ENCODE measurements at places on chromosomes 6 and 20. TPM values are rescaled to one million over a fixed set of nuclear protein-coding genes. Genes with fewer than 3 reads are reported as not detected.

DNA sequence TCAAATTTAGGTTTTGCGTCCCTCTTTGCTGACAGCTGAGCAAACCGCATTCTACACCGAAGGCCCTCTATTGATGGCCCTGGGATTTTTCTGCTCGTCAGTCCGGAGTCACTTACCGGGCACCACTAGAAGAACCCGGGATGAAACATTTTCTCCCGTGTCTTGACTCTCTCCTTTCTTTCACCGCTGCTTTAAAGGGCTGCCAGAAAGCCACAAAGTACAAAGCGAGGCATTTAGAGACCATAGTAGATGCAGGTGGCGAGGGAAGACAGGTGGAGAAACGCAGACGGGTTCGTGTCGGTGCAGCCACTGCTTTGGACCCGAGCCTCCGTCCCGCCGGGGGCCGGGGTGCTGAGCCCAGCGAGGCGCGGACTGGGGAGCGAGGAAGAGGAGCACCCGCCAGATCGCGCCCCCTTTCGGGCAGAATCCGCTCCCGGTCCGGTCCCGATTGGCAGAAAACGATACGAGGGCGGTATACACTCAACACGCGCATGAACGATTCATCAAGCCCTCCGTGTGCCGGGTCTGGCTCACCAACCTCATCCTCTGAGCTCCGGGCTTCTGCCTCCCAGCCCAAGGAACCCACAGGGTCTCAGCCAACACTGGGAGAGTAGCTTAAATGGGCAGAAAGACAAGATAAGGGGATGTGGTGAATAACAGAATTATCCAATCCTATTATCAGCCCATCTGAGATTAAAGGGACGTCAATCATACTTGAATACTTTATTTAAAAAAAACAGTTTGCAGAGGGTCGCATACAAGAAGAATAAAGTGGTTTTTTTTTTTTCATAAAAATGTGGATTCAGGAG is 84.9 kb downstream of the TRIM27 start:
- peak; percentile 83 for DNase-seq

DNA sequence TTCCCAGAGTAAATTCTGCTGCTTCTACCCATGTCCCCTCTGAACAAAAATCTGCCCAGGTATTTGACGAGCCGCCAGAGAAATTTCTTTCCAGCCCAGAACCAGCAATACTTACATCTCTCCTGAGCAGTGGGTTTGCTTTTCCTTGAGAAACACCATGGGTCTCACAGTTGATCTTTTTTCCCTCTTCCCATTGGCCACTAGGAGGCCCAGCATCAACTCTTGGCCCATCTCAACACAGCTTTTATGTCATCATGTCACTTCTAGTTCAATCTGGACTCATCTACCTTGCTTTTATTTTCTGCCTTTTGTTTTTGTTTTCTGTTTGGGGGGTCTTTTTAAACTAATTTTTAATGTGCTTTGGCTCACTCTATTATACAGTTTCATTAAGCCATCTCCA is 18.8 kb downstream of the MAFB start:
- no peak for DNase-seq

DNA sequence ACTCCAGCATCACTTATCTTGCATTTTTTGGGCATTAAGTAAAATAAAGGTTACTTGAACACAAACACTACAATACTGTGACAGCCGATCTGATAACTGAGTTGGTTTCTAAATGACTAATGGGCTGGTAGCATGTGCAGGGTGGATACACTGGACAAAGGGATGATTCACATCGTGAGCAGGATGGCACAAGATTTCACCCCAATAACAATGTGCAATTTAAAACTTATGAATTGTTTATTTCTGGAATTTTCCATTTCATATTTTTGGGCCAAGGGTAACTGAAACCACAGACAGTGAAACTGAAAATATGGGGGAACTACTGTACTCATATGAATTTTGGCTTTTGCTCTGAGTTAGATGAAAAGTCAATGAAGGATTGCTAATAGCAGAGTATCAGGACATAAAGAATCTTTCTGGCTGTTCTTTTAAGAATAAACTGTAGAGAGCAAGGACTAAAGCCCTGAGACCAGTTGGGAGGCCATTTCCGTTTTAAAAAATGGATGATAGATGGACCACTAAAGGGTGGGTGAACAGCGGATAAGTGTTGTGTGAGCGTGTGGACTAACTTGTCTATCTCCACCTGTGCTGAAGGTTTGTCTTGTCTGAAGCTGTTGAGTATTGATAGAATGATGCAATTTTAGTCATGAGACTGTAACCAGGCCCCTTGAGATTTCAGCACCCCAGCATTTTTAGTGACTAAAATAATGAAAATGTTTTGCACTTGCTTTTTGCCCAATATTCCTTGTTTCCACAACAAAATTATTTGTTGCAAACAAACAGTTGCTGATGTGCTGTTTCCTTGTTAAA is 8.2 kb downstream of the SPINT3 start:
- DNase-seq = no peak

GRCh38 chr20:24895898-24896658 is 53.0 kb upstream of the CST7 start:
- no peak for DNase-seq

- DNase-seq = no peak
These were observed 48.5 kb downstream of the PTPRK start for GRCh38 chr6:128471907-128472306.

GRCh38 chr6:85191656-85192055 is 258.2 kb upstream of the NT5E start:
- no peak for DNase-seq

DNA sequence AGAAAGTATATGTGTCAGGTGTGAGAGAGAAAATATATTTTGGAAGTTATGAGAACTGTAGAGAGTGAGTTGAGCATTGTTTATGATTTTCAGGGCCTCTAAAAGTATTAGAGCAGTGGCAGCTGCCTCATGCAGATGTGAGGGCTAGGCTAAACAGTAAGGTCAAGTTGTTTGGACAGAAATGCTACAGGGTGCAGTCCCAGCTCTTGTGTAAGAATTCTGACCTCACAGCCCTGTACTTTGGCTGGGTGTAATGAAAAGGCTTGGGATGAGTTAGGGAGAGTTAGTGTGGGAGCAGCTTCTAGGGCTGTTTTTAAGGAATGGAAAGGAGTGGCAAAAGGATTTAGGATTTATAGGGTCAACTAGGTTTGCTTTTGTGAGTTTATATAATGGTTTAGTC is 764.8 kb upstream of the ADGRB3 start:
- DNase-seq = no peak

DNA sequence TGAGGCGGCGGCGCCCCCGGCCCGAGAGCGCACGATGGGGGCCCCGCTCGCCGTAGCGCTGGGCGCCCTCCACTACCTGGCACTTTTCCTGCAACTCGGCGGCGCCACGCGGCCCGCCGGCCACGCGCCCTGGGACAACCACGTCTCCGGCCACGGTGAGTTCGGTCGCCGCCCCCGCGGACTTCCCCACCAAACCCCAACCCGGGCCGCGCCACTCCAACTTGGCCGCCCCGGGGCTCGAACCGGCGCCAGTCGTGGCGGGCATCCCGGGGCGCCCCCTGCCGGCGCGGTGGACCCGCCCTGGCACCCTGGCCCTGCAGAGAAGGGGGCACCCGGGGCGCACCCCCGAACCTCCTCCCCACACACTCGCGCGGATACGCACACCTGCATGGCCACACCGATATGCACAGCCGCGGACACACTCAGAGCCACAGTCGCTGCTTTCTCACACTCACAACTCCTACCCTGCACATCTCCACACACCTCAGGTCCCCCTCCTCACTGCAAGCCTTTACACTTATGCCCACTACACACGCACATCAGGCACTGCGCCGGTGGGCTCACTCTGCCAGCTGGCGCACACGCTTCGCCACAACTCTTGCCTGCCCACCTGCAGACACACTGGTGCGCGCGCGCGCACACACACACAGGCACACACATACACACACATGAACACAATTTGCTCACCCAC is 535 bp downstream of the VSTM2L start:
- no peak for DNase-seq

DNA sequence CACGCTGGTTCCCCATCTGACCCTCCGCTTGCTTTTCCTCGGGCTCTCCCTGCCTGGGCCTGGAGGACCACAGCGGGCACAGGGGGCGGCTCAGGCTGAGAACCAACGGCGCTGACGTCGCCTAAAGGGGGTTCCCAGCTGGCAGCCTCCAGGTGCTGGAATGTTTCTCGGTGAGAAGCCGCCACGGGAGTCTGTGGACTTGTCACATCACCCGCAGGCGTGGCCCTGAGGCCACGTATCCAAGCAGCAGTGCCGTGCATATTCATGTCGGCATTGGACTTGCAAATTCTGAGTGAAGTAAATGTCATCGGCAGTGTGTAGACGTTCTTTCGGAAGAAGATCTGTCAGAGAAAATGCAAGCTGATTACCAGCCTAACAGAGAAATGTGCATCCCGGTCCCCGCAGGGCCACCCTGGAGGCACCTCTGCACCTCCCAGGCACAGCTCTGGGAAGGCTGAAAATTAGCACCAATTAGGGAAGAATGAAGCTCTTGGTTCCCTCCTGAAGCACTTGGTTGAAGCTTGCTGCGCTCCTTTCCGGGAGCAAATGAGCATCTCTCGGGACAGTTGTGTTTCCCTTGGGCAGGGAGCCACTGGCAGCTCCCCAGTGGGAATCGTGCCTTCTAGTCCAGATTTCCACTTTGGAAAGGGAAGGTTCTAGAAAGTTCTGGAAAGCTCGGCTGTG is 24.3 kb downstream of the NTSR1 start:
- DNase-seq = no peak

DNA sequence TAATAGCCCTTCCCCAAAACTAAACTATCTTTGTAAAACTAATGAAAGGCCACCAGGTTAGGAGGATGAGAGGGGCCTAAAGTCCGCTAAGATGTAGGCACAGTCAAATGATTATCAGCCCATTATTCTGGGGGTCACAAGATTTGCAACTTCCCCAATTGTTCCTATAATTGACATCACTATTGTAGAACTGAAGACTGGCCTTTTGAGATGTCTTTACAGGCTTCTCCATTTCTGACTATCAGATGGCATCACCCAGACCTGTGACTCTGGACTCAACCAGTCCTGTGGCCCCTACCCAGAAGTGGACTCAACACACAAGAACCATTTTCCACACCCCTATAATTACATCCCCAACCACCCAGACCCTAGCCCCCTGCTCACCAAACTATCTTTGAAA is 61.5 kb upstream of the MAP7 start:
- no peak for DNase-seq

- no peak for DNase-seq
These were observed 449.8 kb downstream of the ADGRB3 start for GRCh38 chr6:69084746-69085335.

GRCh38 chr20:53162251-53162835 is 190.2 kb downstream of the TSHZ2 start:
- DNase-seq = peak; percentile 46

DNA sequence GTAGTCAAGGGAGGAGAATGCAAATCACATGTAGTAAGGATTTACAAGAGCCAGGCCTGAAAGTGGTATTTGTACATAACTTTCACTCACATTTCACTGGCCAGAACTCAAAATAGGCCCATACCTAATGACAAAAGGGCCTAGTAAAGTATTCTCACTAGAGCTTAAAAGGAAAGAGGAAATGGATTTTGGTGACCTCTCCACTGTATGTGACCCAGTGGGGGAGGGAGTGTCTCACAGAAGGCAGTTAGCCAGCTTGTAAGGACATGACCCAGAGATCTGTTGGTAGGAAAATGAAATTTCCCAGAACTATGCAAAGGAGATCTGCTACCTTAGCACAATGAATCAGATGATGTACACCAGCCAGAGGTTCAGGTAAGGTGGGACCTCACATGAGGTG is 124.4 kb downstream of the PTPRT start:
- DNase-seq = no peak

DNA sequence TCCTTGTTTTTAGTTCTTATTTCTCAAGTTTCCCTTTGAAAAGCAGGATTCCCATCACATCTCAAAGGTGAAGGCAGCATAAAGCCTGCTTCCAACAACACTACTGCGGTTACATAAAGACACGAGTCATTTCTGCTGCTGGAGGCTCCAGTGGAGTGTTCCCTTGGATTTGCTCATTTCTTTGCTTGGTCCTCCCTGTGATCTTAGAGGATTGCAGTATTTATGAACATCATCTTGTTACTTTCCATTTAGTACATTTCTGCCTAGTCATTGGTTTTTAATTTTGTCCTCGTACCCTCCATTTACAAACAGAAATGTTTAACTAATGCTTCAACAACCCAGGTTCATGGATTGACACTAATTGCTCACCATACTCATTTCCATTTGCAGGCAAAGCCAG is 298.8 kb downstream of the ZNF217 start:
- no peak for DNase-seq

DNA sequence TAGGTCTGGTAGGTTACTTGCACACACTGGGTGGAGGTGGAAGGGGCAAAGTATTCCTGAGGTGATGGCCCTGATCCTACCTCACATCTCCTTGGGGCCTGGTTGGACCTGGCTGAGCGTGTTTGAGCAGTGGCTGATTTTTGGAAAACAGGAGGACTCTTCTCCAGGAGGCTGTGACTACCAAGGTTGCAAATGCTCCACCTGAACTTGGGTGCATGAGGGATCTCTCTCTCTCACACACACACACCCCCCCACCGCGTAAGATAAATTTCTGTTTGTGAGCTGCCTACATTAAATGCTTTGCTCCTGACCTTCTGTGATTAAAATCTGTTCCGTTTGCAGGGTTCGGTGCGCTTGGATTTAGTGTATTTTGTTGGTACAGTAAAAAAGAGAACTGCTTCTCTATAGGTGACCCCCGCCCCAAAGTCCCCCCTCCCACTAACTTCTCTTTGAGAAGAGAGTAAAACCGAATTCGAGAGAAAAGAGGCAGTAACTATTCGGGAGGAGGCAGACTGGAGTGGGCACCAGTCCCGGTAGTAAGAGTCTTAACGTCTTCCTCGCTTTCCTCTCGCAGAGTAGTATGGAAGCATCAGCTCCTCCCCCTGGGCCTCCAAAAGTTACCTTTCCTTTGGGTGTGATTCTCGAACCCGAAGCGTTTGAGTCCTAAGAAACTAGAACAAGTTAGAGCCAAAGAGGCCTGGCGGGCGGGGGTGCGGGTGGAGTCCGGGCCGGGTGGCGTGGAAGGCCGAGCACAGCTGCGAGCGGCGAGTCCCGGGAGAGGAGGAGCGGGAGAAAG is 585 bp upstream of the DSE start:
- DNase-seq = no peak

DNA sequence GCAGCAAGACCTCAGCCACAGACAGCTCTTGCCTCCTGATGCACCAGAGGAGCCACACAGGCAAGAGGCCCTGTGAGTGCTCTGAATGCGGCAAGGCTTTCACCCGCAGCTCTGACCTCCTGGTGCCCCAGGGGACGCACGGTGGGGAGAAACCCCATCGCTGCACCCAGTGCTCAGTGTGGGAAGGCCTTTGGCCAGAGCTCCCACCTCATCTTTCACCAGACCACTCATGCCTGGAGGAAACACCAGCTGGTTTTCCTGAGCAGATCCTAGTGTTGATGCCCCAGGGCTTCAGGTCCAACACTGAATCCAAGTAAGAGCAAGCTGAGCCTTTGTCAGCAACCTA is 37.0 kb upstream of the XRN2 start:
- no peak for DNase-seq

Gene MLIP
- 18.4 TPM for total RNA-seq

Gene CFAP206
- total RNA-seq = not detected

Gene CEP57L1
- total RNA-seq = 7.2 TPM

Gene CST4
- not detected for total RNA-seq

Gene CDH26
- 0.38 TPM for total RNA-seq

Gene CYP39A1
- 35.9 TPM for total RNA-seq

Gene TMEM244
- total RNA-seq = not detected

Gene PTGIS
- 20.3 TPM for total RNA-seq

Gene MAD2L1BP
- 9.8 TPM for total RNA-seq

Gene PRPH2
- total RNA-seq = not detected
